ENCODE measurements at places on chromosomes 11 and 22. TPM values are rescaled to one million over a fixed set of nuclear protein-coding genes. Genes with fewer than 3 reads are reported as not detected.

OR8G1 gene
- 0.64 TPM for total RNA-seq

TMEM109 gene
- total RNA-seq, result 125 TPM

ANKK1 gene
- 0.27 TPM for total RNA-seq

CARNS1 gene
- total RNA-seq, result 0.26 TPM

KCTD21 gene
- total RNA-seq, result 3.7 TPM

CD6 gene
- total RNA-seq, result not detected

SCYL1 gene
- total RNA-seq, result 144 TPM

OR9Q1 gene
- not detected for total RNA-seq

IL10RA gene
- 2.2 TPM for total RNA-seq

PRR33 gene
- not detected for total RNA-seq

APOL6 gene
- total RNA-seq, result 10.8 TPM

DCHS1 gene
- 1.1 TPM for total RNA-seq

RAG2 gene
- total RNA-seq, result not detected

TNNT3 gene
- not detected for total RNA-seq

DGAT2 gene
- 7.3 TPM for total RNA-seq

SHISAL1 gene
- total RNA-seq, result 0.75 TPM

MS4A6E gene
- total RNA-seq, result not detected

PGA5 gene
- total RNA-seq, result not detected

KRTAP5-9 gene
- total RNA-seq, result not detected

OR2AG1 gene
- not detected for total RNA-seq

CHID1 gene
- total RNA-seq, result 29.1 TPM

RAB39A gene
- total RNA-seq, result 1.1 TPM

MYOD1 gene
- total RNA-seq, result not detected

DBX1 gene
- not detected for total RNA-seq

OR8A1 gene
- 0.61 TPM for total RNA-seq

NEFH gene
- not detected for total RNA-seq

CCDC73 gene
- not detected for total RNA-seq

MMP12 gene
- not detected for total RNA-seq

MAP4K2 gene
- total RNA-seq, result 24.3 TPM
